HCT116 (cell line): ENCODE measurements at places on chromosomes 13 and 19. TPM values are rescaled to one million over a fixed set of nuclear protein-coding genes. Genes with fewer than 3 reads are reported as not detected.

Gene PNKP
- total RNA-seq: 129 TPM

Gene SLC15A1
- total RNA-seq: 2.6 TPM

Gene SLC5A5
- 0.59 TPM for total RNA-seq

DNA sequence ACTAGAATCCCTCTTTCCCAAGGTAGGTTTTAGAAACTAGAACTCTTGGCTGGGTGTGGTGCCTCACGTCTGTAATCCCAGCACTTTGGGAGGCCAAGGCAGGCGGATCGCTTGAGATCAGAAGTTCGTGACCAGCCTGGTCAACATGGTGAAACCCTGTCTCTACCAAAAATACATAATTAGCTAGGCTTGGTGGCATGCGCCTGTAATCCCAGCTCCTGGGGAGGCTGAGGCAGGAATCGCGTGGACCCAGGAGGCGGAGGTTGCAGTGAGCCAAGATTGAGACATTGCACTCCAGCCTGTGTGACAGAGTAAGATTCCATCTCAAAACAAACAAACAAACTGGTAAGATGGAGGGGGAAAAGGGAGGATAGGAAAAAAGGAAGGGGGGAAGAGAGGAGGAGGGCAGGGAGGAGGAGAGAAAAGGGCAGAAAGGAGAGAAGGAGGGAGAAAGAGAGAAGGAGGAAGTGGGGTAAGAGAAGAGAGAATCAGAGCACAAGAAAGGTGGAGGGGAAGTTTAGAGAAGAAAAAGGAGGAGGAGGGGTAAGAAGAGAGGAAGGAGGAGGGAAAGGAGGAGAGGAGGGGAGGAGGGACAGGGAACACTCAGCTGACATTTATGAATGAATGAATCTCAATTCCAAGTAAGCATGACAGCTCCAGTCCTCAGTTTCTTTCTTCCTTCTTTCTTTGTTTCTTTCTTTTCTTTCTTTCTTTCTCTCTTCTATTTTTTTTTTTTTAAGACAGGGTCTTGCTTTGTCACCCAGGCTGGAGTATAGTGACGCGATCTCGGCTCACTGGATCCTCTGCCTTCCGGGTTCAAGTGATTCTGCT is 2.6 kb upstream of the SLC27A1 start:
- no peak for DNase-seq

DNA sequence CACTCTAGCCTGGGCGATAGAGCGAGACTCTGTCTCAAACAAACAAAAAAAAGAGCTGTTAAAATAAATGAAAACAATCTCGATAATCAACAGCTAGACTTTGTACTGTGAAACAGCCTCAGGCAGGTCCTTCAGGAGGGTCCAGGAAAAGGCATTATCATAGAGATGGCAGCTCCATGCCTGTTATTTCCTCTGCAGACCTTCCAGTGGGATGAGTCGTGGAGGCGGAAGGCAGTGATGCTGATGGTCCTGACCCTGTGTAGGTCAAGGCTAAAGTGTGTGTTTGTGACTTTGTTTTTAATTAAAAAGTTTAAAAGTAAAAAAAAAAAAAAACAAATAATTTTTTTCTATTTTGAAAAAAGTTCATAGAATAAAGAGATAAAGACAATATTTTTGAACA is 117.4 kb downstream of the TNFRSF19 start:
- DNase-seq: no peak

Gene GJA3
- total RNA-seq: 8.0 TPM
